ENCODE measurements at places on chromosomes 11 and 22.

- DNase-seq = no peak
Observed at GRCh38 chr22:37349043-37349814, 66.9 kb downstream of the CYTH4 start.

GRCh38 chr11:132590554-132590953 is 941.7 kb downstream of the OPCML start:
- DNase-seq = no peak

GRCh38 chr11:125223901-125224361 is 59.4 kb downstream of the PKNOX2 start:
- no peak for DNase-seq

GRCh38 chr11:126948563-126948962 is 52.0 kb downstream of the KIRREL3 start:
- DNase-seq = no peak

GRCh38 chr22:42397332-42398249 is 34.6 kb downstream of the NFAM1 start:
- DNase-seq = no peak

- no peak for DNase-seq
Observed at GRCh38 chr11:28169816-28170215, 61.6 kb downstream of the METTL15 start.

DNA sequence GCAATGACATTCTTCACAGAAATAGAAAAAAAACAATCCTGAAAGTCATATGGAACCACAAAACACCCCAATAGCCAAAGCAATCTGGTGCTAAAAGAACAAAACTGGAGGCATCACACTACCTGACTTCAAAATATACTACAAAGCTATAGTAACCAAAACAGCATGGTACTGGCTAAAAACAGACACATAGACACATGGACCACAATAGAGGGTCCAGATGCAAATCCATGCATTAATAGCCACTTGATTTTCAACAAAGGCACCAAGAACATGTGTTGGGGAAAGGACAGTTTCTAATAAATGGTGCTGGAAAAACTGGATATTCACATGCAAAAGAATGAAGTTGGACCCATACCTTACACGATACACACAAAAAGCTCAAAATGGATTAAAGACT is 27.9 kb upstream of the SMIM38 start:
- no peak for DNase-seq

- no peak for DNase-seq
Observed at GRCh38 chr22:17861909-17862308, 87.6 kb upstream of the BID start.

GRCh38 chr11:112929432-112929831 is 31.8 kb upstream of the NCAM1 start:
- no peak for DNase-seq

GRCh38 chr11:19979519-19979845 is 180.8 kb downstream of the DBX1 start:
- no peak for DNase-seq

- DNase-seq = no peak
Observed at GRCh38 chr11:61098778-61099177, 3.5 kb upstream of the CD5 start.

DNA sequence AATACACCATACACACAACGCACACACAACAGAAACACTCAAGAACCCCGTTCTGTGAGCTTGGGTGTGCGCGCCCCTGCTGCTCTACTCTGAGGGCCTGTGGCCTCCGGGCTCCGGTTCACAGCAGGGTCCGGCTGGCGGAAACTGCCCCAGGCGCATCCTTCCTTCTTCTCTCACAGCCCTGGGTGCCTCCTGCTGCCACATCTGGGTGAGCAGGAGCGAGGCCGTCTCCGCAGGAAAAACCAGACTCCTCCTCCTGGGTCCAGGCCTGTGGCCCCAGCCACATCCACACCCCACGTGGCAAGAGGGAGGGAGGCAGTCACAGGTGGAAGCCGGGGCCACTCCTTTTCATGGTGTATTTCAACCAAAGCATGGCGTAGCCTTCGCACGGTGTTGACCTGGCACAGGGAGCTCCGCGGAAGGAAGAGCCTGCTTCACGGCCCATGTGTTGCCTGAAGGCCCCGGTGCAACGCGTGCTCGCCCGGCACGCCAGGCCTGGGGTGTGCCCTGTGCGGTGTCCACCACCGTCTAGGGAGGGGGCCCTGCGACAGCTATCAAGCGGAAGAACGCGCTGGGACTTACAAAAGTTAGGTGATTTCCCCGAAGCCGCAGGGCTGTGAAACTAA is 1502.7 kb downstream of the TBC1D22A start:
- DNase-seq = no peak

DNA sequence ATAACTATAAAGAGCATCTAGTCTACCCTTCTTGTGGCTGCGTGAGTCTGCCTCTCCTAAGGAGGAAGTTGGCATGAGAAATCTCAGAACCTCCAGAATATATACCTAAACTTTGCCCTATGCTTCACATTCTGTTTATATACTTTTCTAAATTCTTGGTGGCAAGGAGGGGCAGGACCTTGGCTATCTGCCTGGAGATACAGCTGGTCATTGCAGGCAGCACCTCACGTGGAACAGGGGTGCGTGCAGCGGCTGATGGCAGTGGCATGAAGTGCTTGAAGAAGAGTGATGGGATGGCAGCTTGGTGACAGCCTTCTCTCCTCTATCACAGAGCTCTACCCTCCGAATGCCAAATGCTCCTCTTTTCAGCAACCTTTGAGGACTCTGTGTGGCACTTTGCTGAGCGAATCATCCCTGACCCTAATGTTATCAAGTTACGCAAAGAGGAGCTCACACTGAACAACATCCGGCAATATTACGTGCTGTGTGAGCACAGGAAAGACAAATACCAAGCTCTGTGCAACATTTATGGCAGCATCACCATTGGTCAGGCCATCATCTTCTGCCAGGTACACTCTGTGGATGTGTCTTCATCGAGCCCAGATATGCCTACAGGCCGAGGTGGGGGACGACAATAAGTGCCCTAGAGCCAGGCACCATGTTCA is 12.5 kb downstream of the DDX25 start:
- DNase-seq = no peak

- DNase-seq = no peak
Observed at GRCh38 chr11:67694875-67695555, 20.6 kb upstream of the ALDH3B2 start.

GRCh38 chr22:27251563-27251962 is 550.0 kb downstream of the MN1 start:
- peak; percentile 4 for DNase-seq

DNA sequence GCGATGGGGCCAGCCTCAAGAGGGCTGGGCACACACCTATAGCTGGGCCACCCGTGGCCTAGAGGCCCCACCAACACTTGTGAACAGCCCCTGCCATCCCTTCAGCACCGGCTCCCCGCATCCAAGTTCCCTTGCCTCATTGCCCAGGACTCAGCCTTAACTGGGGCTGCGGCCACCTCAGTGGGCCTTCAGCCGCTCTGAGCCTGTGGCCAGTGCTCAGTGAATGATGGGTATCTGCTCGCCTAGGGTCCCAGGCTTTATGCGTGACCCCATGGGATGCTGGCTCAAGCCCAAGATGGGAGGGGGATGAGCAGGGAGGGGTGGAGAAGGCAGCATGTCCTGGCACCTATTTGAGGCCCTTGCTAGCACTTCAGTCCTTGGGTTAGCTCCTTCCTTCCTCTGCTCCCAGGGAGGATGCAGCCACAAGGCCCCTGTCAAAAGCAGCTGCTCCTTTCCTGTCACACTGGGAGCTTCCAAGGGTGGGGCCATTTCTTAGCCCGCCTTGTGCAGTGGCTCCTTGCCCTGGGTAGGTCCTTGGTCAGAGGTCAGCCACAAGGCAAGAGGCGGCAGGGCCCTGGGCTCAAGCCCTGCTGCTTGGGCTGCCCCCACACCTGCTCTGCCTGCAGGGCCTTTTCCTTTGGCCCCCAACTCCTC is 31.8 kb downstream of the GNAZ start:
- DNase-seq = no peak

GRCh38 chr11:71396548-71397123 is 51.6 kb downstream of the DHCR7 start:
- no peak for DNase-seq

DNA sequence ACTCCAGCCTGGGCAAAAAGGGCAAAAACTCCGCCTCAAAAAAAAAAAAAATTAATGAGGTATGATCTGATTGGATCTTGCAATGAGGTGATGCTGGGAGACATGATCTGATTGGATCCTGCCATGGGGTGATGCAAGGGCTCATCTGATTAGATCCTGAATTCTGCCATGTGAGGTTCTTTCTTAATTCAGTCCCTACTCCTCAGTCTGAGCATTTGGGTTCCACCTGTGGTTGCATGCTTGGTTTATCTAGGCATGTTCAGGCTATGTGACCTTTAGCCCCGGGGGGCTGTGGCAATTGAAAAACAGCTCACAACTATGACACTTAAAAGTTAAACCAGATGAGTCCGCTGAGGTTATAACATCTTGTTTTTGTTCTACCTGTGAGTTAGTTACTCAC is 4.8 kb upstream of the TRIM6 start:
- DNase-seq = peak; percentile 3

- DNase-seq = no peak
Observed at GRCh38 chr11:87493516-87493915, 455.8 kb downstream of the TMEM135 start.

- DNase-seq = peak; percentile 90
Observed at GRCh38 chr11:95089620-95090542, at the start of gene ENDOD1. Gene ENDOD1 (plus strand): TSS chr11:95089846. CDS start chr11:95089928, 82 bp downstream.

DNA sequence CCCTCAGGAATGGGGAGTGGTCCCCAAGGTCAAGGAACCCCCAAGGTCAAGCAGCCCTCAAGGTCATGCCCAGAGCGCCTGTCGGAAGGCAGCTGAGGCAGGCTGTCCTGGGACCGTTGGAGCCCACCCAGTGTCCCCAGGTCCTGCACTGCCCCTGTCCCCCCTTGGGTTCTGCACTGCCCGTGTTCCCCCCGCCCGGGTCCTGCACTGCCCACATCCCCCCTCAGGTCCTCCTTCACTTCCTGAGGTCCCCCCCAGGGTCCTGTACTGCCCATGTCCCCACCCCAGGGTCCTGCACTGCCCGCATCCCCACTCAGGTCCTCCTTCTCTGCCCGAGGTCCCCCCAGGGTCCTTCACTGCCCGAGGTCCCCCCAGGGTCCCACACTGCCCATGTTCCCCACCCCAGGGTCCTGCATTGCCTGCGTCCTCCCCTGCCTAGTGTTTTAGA is 1073.0 kb downstream of the BRD1 start:
- DNase-seq = no peak

- DNase-seq = no peak
Observed at GRCh38 chr11:78224906-78225420, 36.2 kb downstream of the USP35 start.

DNA sequence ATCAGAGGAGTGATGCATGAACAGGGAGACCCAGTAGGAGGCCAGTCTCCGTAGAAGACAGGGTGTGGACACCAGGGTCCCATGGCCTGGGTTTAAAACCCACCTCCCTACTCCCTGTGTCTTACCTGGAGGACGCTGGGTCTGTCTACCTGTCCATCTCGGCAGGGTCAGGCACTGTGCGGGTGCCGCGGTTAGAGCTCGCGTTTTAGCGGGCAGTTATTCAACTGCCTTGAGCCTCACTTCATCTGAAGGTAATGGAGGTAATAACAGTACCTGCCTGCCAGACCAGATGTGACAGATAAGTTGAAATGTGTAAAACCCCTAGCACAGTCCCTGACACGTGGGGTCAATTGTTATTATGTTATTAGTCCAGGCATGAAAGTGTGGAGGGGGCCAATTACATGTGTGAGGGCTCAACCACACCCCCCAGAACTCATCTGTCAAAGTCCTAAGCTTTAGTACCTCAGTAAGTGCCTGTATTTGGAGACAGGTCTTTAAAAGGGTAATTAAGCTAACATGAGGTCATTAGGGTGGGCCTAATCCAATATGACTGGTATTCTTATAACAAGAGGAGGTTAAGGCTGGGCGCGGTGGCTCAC is 8.1 kb upstream of the UPK3A start:
- no peak for DNase-seq

All from erythroblast (primary cell).